ENCODE measurements at places on chromosomes 5 and 9.

- DNase-seq: no peak
These were observed 1.6 kb downstream of the DMXL1 start for GRCh38 chr5:119072496-119072895.

GRCh38 chr5:140142856-140143255 lies 17.1 kb downstream of the IGIP start:
- DNase-seq: no peak

DNA sequence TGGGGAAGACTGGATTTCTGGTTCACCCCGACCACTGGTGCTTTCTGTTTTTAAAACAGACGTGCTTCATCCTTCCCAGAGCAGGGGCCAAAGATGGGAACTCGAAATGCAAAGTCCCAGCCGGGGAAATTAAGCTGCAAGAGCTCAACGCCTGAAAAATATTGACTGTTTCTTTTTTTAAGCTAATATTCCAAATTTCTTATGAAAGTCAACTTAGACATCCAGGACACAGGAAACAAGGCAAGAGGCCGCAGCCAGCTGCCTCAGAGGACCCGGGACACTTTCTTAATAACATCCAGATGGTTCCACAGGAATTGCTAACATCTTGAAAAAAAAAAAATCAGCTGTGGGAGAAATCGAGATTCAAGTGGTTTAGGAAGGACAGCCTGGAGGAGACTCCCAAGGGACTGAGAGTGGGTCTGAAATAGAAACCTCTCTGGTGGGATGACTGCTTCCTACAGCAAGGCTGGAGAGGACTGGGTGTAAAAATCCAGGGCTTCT lies 144.9 kb downstream of the FGF1 start:
- no peak for DNase-seq

- DNase-seq: no peak
These were observed 5.3 kb downstream of the SPEF2 start for GRCh38 chr5:35622974-35623373.

GRCh38 chr5:55450050-55450765 lies 84.6 kb downstream of the PLPP1 start:
- DNase-seq: no peak

- no peak for DNase-seq
These were observed 24.5 kb upstream of the LTC4S start for GRCh38 chr5:179769271-179769670.

DNA sequence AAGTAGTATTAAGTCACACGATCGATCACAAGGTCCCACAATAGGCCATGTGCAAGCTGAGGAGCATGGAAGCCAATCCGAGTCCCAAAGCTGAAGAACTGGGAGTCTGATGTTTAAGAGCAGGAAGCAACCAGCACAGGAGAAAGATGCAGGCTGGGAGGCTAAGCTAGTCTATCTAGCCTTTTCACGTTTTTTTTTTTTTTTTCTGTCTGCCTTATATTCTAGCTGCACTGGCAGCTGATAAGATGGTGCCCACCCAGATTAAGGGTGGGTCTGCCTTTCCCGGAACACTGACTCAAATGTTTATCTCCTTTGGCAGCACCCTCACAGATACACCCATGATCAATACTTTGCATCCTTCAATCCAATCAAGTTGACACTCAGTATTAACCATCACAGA lies 6.5 kb downstream of the PPIP5K2 start:
- no peak for DNase-seq

DNA sequence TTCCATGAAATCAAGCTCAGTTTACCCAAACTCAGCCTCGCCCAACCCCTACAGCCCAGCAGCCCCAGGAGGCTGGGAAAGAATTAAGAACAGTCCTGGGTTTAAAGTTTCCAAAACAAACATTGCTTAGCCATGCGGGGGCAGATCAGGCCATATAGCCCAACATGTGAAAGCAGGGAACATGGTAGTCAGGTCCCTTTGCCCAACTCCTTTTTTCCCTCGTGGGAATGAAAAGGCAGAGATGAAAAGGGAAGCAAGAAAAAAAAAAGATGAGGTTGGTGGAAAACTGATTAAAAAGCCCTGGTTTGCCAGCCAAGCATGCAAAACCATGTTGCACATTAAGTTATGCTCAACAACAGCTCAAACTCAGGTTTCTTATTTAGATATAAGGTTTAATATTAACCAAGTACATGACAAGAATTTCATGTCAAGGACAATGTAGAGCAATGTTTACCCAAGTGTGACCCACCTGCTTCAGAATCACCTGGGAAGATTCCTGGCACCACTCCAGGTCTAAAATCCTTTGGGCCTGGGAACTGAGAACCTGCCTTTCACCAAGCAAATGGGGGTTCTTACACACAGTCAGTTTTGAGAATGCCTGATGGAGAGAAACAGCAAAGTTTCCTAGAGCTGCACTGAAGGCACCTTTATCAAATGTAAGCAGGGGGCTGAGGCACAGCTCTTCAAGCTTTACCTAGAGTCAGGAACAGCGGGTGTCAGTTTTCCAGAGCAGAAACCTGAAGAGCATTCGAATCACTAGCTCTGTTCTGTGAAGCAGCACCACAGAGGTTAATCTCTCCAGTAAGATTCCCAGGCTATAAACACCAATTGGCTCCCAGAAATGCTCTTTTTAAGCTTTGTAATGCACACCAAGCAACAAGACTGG lies 1.7 kb downstream of the FREM1 start:
- no peak for DNase-seq

- DNase-seq: no peak
These were observed 74.6 kb upstream of the PLPP1 start for GRCh38 chr5:55609413-55609812.

All from stimulated activated CD8-positive, alpha-beta memory T cell treated with anti-CD3 and anti-CD28 coated beads, Interleukin-2, amount 100 ng/mL, for 1 hour (primary cell).